CD4-positive, alpha-beta T cell treated with Interleukin-4 for 4 hours (primary cell): ENCODE measurements at places on chromosomes 7 and 10.
A peak's percentile ranks its signal among the peaks of the same experiment; 100 is the strongest.

GRCh38 chr7:44617225-44617890 lies 10.9 kb downstream of the OGDH start:
- DNase-seq = peak; percentile 75

DNA sequence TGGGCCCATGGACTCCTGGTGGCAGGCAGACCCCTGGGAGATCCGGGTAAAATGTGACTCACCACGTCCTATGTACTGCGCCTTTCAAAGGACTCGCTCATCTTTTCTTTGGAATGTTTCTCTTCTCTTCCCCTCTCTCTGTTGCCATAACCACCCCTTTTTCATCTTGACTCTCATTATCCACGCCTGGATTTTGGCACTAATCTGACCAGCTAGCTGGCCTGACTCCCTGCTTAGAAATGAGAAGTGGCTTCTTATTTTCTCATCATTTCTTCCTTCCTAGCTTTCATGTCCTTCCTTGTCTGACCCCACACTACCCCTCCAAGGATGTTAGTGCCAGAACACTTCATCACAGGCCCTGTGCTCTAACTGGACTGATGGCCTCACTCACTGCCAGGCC lies 98.0 kb upstream of the FAM171A1 start:
- DNase-seq = no peak

DNA sequence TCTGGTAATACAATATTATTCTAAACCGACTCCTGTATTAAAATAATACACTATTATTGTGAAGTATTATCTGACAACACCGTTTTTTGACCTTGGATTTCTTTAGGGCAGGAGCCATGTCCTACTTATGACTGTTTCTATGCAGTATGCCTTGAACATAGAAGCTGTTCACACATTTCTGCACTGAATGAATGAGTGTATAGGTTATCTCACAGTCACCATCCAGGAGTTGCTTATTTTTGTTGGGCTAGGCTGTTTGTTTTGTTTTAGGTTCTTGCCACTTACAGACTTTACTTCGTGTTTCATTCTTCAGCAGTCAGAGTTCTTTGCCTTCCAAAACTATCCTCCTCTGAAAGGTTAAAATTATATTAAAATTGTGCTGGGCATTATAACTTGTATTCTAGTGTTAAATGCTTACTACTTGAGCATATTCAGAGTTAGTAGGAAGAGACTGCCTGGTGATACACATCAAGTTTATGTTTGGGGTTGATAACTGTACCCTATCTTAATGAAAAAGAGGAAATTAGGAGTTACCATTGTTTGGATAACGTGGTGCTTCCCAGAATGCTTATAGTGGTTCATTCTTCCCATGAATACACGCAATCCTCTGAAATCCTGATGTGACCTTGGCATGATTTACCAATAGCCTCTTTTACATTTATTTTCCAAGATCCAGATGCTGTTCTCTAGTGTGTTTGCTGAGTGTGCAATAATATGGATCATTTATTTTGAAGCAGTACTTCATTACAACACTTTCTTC lies 1.7 kb downstream of the RALA start:
- no peak for DNase-seq

DNA sequence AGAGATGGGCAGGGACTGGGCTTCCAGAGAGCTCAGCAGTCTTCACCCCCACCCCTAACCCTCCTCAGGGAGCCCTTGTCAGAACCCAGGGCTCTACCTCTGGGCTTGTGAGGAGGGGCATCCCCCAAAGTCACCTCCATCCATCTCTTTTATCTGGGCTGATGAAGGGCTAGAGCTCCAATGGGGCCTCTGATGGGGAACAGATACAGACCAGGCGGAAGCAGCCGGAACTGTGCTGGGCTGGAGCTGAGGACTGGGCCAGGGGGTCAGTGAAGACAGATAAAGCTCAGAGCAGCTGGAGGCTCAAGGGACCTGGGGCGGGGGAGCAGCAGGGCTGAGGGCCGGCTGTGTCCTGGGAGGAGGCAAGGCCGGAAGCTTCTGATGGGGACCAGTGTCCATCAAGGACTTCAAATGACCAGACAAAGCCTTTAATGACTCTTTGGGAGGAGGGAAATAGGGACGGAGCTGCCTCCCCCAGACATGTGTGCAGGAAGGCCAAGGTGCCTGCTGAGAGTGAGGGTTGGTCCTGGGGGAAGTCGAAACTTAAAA lies 10.2 kb downstream of the KAZALD1 start:
- DNase-seq = no peak
